HepG2 (cell line): ENCODE measurements at places on chromosomes 3 and 15. TPM values are rescaled to one million over a fixed set of nuclear protein-coding genes. Genes with fewer than 3 reads are reported as not detected.

SAMMSON gene
- total RNA-seq, result not detected in 2 replicates

SSUH2 gene
- total RNA-seq, result 36.2 and 38.1 TPM in 2 replicates

SERF2 gene
- total RNA-seq, result 1,257 and 1,308 TPM in 2 replicates

NAALADL2 gene
- 0.34 TPM in 1 of 2 replicates, not detected in the other for total RNA-seq

LRIG1 gene
- total RNA-seq, result 16.3 and 24.8 TPM in 2 replicates

PGBD4 gene
- total RNA-seq, result 1.3 and 1.4 TPM in 2 replicates

TKT gene
- total RNA-seq, result 196 and 238 TPM in 2 replicates

PCOLCE2 gene
- total RNA-seq, result 1.1 and 2.0 TPM in 2 replicates

TFDP2 gene
- total RNA-seq, result 37.4 and 46.2 TPM in 2 replicates

C2CD4A gene
- 0.17 and 0.20 TPM in 2 replicates for total RNA-seq

GRCh38 chr15:27884726-27885125 is 214.4 kb downstream of the OCA2 start:
- no peaks in the 10 kb centered on the region for H3K27me3 ChIP-seq
- H3K4me1 ChIP-seq, result no peaks in the 10 kb centered on the region
- H3K4me3 ChIP-seq, result no peak overlapping the region
- no peak overlapping the region for H3K27ac ChIP-seq
- no peak for DNase-seq

DNA sequence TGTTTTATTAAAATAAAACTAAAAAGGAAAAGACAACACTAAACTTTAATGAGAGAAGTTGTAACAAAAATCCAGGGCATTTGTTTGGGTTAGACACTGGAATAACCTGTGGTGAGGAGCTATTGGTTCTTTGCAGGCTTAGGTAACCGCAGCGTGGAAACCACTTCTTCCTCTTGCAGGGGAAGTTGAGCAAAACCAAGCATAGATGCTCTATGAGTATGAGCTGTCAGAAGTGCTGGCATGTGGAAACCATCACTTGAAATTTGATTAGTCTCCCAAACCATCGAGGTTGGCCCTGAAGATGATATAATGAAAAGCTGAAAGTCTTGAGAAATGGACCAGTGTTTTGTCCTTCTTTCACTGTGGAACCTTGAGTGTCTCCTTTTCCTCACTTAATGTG is 127.1 kb upstream of the RBMS3 start:
- no peaks in the 10 kb centered on the region for H3K36me3 ChIP-seq
- DNase-seq, result no peak
- H3K27me3 ChIP-seq, result no peaks in the 10 kb centered on the region
- H3K4me1 ChIP-seq, result no peaks in the 10 kb centered on the region
- H3K27ac ChIP-seq, result no peak overlapping the region

- peaks cover 15% of the 10 kb centered on the region for H3K4me1 ChIP-seq
- H3K36me3 ChIP-seq, result no peaks in the 10 kb centered on the region
- no peak overlapping the region for H3K4me3 ChIP-seq
- no peaks in the 10 kb centered on the region for H3K27me3 ChIP-seq
- H3K27ac ChIP-seq, result no peak overlapping the region
Measured at GRCh38 chr15:36977659-36978058, 122.7 kb downstream of the MEIS2 start.

GRCh38 chr3:69490235-69490634 is 104.3 kb upstream of the FRMD4B start:
- H3K4me3 ChIP-seq, result no peak overlapping the region
- H3K4me1 ChIP-seq, result no peaks in the 10 kb centered on the region
- no peak for DNase-seq
- H3K36me3 ChIP-seq, result no peaks in the 10 kb centered on the region
- 0 out of 3 replicates have a peak, but pooled peaks cover 3% of the 10 kb centered on the region for H3K27me3 ChIP-seq
- no peak overlapping the region for H3K27ac ChIP-seq

DNA sequence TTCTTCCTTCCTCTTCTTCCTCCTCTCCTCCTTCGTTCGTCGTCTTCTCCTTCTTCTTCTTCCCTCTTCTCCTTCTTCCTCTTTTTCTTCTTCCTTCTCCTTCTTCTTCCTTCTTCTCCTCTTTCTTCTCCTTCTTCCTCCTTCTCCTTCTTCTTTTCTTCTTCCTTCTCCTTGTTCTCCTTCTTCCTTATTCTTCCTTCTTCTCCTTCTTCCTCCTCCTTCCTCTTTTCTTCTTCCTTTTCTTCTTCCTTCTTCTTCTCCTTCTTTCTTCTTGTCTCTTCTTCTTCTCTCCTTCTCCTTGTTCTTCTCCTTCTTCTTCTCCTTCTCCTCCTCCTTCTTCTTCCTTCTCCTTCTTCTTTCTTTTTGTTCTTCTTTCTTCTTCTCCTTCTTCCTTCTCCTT is 35.3 kb downstream of the SPG21 start:
- H3K27ac ChIP-seq, result no peak overlapping the region
- peaks cover 4% of the 10 kb centered on the region; the same call in 1 of the 2 replicates for H3K36me3 ChIP-seq
- no peak for DNase-seq
- no peaks in the 10 kb centered on the region for H3K4me1 ChIP-seq
- no peak overlapping the region for H3K4me3 ChIP-seq

DNA sequence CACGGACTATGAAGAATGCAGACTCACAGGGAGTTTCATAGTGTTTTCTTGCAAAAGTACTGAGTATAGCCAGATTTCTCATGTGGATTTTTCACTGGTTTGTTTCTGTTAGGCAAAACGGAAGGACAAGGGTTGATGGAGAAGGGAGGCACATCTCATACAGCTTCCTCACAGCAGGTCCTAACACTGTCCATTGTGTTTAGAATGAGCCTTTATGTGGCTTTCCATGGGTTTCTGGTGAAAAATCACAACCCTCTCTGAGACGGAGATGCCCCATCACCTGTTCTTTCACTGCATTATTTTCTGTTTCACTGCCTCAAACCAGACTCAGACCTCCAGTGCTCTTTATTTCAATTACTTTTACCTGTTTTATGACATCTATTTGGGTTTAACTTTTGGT is 25.0 kb upstream of the LIPC start:
- no peak for DNase-seq
- 0 out of 2 replicates have a peak, but pooled peaks cover 8% of the 10 kb centered on the region for H3K4me1 ChIP-seq
- H3K27me3 ChIP-seq, result no peaks in the 10 kb centered on the region
- H3K4me3 ChIP-seq, result no peak overlapping the region
- H3K36me3 ChIP-seq, result no peaks in the 10 kb centered on the region
- no peak overlapping the region for H3K27ac ChIP-seq

DNA sequence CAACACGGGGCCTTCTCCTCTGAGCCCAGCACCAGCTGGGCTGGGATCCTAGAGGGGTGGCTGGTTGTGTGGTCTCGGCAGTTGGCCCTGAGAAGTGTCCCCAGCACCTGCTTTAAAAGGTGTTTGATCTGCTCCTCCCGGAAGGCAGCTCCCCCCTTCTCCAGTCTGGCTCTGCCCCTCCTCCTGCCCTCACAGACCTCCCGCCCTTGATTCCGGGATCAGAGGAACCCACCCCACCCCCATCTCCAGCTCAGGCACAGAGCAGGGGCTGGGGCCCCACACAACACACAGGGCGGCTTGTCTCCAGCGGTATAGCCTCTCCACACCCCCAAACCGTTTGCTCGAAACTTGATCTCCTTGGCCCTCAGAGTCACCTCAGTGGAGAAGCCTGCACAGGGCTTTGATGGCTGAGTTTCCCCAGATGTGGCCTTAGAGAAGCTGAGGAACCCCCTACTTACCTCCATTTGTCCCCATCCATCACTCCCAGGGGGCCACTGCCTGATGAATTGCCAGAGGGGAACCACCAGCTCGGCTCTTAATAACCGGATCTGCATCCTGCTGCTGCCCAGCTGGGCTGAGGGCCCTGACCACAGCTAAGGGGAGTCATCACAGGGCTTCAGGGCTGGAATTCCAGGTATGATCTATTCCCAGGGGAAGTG is 6.4 kb upstream of the STRA6 start:
- H3K36me3 ChIP-seq, result no peaks in the 10 kb centered on the region
- no peak overlapping the region for H3K27ac ChIP-seq
- DNase-seq, result peak; percentile 60
- H3K27me3 ChIP-seq, result peaks cover 8% of the 10 kb centered on the region

- DNase-seq, result no peak
- no peaks in the 10 kb centered on the region for H3K27me3 ChIP-seq
- H3K4me3 ChIP-seq, result no peak overlapping the region
Measured at GRCh38 chr3:17733215-17733614, 9.2 kb downstream of the TBC1D5 start.

GRCh38 chr3:177126015-177126773 is 71.1 kb downstream of the TBL1XR1 start:
- peaks cover 5% of the 10 kb centered on the region; the same call in 1 of the 3 replicates for H3K36me3 ChIP-seq
- peaks cover 23% of the 10 kb centered on the region for H3K4me1 ChIP-seq
- no peak overlapping the region for H3K27ac ChIP-seq
- H3K27me3 ChIP-seq, result no peaks in the 10 kb centered on the region
- H3K4me3 ChIP-seq, result no peak overlapping the region

DNA sequence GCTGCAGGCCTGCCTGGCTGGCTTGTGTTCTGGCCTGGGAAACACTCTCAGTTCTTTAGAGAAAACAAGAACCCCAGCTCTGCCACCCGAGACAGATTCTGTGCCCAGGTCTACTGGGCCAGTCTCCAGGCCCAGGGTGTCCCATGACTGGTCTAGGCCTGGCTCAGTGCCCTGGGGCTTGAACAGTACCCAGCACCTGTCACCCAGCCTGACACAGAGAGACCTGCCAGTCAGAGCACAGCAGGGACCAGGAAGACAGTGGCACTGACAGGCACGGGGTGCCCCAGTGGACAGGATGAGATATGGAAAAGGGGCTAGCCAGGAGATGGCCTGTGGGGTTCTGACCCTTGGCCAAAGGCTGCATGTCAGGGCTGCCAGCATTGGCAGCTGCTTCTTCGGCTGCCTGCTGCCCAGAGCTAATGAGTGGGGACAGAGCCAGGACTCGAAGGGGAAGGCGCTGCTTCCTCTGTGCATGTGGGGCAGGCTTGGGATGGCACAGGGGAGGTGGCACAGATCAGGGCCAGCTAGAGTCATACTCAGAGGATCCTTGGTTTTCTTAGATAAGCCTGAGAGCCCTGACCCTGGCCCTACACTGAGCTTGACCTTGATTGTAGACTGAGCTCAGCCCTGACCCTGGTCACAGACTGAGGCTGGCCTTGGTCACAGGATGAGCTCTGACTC is 15.1 kb downstream of the CCDC33 start:
- no peak overlapping the region for H3K4me3 ChIP-seq
- no peaks in the 10 kb centered on the region for H3K36me3 ChIP-seq
- H3K27me3 ChIP-seq, result peaks cover 34% of the 10 kb centered on the region; the same call in 2 of the 3 replicates
- no peak for DNase-seq

- H3K27me3 ChIP-seq, result no peaks in the 10 kb centered on the region
- H3K4me1 ChIP-seq, result no peaks in the 10 kb centered on the region
- H3K4me3 ChIP-seq, result no peak overlapping the region
- DNase-seq, result no peak
- H3K36me3 ChIP-seq, result no peaks in the 10 kb centered on the region
Measured at GRCh38 chr3:177385186-177385585, 187.9 kb upstream of the TBL1XR1 start.

- no peak within 1 kb of the TSS for H3K27ac ChIP-seq
- H3K27me3 ChIP-seq, result no peaks in the 10 kb centered on the region
- no peak for DNase-seq
- no peaks in the 10 kb centered on the region for H3K36me3 ChIP-seq
Measured at GRCh38 chr3:151203051-151203420, at the start of gene GPR171. GPR171 (minus strand) TSS chr3:151203216; CDS start chr3:151199386, 3,830 bp downstream.

GRCh38 chr15:44633603-44634002 is 29.9 kb downstream of the SPG11 start:
- H3K27me3 ChIP-seq, result no peaks in the 10 kb centered on the region
- DNase-seq, result no peak
- H3K4me3 ChIP-seq, result no peak overlapping the region
- peaks cover 12% of the 10 kb centered on the region for H3K36me3 ChIP-seq
- no peak overlapping the region for H3K27ac ChIP-seq
- H3K4me1 ChIP-seq, result no peaks in the 10 kb centered on the region

DNA sequence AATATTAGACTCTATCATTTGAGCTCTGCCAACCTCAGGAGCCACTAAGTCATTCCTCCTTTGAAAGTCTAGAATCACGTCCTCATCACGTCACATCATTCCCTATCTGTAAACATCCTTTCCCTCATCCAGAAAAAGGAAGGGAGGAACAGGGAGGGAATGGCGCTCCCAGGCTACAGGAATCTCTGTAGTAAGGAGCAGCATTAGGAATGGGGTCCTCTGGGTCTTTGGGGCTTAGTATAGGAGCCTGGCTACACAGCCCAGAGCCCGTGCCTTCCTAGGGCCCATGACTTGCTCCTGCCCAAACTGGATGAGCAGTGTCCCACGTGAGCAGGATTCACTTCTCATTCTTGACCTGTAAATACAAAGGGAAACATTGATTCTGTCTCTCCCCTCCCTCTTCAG is 1.6 kb downstream of the TAGLN3 start:
- H3K27me3 ChIP-seq, result peaks cover 23% of the 10 kb centered on the region
- no peaks in the 10 kb centered on the region for H3K36me3 ChIP-seq
- H3K27ac ChIP-seq, result no peak overlapping the region
- no peak for DNase-seq

- no peaks in the 10 kb centered on the region for H3K27me3 ChIP-seq
- H3K36me3 ChIP-seq, result no peaks in the 10 kb centered on the region
- DNase-seq, result no peak
- no peak overlapping the region for H3K4me3 ChIP-seq
- peaks cover 77% of the 10 kb centered on the region for H3K4me1 ChIP-seq
- no peak overlapping the region for H3K27ac ChIP-seq
Measured at GRCh38 chr3:177110895-177111294, 86.4 kb downstream of the TBL1XR1 start.

- peaks cover 80% of the 10 kb centered on the region for H3K4me1 ChIP-seq
- H3K27ac ChIP-seq, result no peak overlapping the region
- DNase-seq, result no peak
- no peaks in the 10 kb centered on the region for H3K36me3 ChIP-seq
Measured at GRCh38 chr15:58442122-58442521, 10.3 kb downstream of the LIPC start.

DNA sequence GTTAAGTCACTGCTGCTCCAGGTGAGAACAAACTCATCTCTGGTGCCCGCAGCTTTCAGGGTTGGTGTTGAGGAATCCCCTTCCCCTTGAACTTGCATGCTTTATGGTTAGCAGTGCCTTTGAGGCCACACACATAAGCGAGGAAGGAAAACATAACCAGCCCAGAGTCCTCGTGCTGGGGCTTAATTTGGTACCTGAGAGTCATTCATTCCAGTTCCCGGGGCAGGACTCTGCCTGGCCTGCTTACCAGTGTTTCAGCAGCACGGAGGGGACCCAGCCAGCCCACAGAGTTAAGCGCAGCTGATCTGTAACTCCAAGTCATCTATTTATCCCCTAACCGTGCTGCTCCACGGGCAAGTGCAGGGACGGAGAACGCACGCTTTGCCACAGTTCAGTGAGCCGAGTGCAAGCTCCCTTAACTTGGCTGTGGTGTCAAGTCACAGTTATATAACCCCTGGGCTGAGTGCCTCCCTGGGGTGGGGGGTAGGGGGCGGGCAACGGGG is 302.3 kb upstream of the ICE2 start:
- H3K4me3 ChIP-seq, result no peak overlapping the region
- no peak overlapping the region for H3K27ac ChIP-seq
- DNase-seq, result no peak
- peaks cover 4% of the 10 kb centered on the region for H3K27me3 ChIP-seq
- H3K36me3 ChIP-seq, result no peaks in the 10 kb centered on the region

GRCh38 chr15:79003301-79003700 is 58.5 kb upstream of the CTSH start:
- no peak overlapping the region for H3K27ac ChIP-seq
- H3K4me3 ChIP-seq, result no peak overlapping the region
- H3K36me3 ChIP-seq, result no peaks in the 10 kb centered on the region
- peaks cover 36% of the 10 kb centered on the region for H3K4me1 ChIP-seq
- no peaks in the 10 kb centered on the region for H3K27me3 ChIP-seq
- no peak for DNase-seq
